ENCODE measurements at places on chromosomes 2 and 18.
A peak's percentile ranks its signal among the peaks of the same experiment; 100 is the strongest.

GRCh38 chr2:63861220-63861822 is 19.6 kb downstream of the UGP2 start:
- peak; percentile 20 for DNase-seq

DNA sequence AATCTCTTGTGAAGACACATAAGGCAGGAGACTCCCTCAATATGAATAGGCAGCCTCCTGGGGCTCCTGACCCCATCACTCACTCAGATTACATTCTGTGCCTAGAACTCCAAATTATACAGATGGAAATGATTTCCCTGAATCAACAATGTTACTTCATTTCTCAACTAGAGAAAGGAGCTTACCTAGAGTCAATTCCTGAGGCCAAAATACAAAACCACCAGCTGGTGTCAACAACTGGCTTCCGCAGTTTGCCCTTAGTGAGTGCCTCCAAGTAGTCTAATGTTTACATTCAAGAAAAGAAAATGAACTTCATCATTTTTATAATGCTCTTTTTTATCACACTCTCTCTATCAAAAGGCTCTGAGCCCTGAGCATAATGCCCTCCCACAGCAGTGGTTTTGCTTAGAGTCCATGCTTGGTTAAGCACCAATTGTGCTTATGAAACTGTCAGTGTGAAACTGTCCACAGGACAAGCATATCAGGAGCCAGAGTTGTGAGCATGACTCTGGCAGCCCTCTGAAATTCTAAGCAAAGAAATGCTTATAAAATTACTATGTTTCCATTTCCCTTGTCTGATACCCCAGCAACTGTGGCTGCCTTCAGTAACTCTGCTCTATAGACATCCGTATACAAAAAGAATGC is 305.7 kb upstream of the PKDCC start:
- no peak for DNase-seq

DNA sequence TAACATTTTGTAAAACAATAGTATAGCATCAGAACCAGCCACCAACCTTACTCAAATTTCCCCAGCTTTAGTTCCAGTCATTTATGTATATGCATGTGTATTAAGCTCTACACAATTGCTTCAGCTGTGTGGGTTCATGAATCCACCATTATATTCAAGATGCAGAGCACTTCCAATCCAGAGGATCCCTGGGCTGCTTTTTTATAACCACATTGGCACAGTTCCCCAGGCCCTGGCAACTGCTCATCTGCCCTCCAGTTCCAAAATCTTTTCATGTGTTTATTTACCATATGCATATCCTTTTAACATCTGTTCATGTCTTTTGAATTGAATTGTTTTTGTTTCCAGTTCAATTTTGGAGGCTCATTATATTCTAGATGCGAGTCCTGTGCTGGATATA is 482.9 kb upstream of the HS6ST1 start:
- DNase-seq = no peak

DNA sequence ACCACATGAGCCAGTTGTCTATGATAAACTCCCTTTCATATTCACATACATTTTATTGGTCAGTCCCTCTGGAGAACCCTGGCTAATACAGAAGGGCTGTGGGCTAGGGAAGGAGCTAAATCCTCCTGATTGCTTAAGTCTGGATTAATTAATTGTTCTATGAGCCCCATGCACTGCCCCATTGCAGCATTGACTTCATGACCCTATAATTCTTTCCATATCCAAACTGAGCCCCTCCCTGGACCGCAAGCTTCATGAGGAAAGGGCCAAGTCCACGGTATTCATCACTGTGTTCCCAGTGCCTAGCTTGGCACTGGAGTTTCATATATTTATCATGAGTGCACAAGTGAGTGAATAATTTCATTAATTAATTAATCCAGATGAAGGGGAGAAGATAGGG is 124.0 kb downstream of the MBD2 start:
- DNase-seq = no peak

- no peak for DNase-seq
Measured at GRCh38 chr2:210681491-210681890, 125.1 kb downstream of the CPS1 start.

DNA sequence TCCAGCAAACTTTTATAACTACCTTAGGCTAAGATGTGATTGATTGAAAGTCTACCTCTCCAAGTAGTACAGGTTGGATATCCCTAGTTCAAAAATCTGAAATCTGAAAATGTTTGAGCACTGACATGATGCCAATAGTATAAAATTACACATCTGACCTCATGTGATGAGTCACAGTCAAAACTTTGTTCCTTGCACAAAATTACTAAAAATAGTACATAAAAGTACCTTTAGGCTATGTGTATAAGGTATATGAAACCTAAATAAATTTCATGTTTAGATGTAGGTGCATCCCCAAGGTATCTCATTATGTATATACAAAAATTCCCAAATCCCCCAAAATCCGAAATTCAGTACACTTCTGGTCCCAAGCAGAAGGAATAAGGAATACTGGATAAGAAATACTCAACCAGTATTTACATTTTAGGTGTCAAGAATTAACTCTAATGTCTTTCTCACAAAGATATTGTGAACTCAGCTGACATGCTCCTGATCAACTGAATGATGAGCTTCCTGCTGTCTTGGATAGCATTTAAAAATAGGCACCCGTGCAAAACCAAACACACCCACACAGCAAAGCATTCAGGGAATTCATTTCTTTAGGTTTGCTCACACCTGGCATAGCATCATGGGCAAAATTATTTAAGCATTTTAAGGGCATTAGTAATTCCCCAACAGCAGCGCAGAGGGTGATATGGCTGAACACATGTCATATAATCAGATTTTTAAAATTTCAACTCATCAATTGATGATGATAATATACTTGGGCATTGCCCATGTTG is 497.4 kb upstream of the MEIS1 start:
- no peak for DNase-seq

DNA sequence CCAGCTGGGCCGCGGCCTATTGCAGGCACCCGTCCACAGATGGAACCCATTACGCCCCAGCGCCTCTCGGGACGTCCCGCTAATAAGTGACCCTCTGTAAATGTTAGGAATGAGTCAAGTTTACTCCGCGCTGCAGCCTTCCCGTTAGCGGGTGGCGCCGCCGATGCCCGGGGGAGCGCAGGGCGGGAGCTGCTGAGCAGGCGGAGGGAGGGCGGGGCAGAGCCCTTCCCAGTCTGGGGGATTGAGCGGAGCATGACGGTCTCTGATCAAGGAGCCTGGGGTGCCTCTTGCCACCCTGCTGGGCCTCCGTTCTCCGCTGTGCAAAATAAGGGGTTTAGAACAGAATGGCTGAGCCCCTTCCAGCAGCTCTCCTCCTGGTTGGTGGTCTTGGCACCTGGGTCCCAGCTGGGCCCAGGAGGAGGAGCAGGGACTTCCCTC is 10.5 kb downstream of the CROCC2 start:
- DNase-seq = peak; percentile 95

DNA sequence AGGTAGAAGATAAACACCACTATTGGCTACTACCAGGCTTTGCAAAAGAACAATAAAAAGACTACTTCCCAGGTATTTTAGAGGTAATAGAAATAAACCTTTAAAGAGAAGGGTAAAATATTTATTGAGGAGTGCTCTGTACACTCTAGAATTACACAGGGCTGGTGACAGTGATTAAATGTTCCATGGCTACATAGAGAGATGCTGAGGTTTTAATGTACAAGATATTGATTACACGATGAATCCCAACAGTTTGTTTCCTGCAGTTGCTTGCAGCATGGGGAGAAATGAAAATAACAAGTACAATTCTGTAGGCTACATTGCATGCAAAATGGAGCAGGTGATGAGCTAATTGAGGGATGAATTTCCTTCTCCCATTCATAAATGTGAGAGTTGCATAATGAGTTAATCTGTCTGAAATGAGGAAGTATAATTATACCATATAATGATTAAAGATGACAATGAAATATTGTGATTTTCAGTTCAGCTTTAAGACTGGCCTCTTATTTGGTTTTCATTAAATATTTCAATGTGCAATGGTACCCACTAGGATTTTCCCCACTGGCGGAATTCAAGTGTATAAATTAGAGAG is 266.1 kb downstream of the SOCS6 start:
- DNase-seq = no peak

DNA sequence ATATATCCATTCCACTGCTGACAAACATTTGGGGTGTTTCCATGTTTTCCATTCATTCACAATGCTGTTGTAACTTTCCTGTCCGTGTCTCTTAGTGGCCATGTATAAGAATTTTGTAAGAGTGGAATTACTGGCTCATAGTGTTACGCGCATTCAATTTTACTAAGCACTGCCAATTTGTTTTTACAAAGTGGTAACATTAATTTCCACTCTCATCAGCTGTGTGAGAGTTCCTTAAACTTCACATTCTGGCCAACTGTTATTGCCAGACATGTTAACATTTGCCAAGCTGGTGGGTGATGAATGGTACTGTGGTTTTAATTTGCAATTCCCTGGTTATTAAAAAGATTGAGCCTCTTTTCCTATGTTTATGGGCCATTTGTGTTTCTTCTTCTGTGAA is 134.2 kb downstream of the DTNB start:
- DNase-seq = no peak

DNA sequence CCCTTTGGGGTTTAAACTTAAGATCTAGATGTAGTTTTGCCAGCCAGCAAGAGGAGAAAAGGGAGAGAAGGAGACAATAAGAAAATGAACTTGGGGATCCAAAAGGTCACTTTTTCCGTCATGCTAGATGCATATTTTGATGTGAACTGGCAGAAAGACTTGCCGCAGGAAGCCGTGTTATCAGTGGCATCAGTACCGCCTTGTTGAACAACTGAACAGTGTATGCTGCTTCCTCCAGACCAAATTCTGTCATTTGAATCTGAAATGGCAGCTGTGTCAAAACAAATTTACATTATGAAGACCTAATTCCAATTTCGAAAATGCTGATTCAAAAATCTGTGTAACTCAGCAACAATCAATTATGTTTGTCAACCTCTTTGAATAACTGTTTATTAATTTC is 42.1 kb downstream of the TMEM200C start:
- no peak for DNase-seq

DNA sequence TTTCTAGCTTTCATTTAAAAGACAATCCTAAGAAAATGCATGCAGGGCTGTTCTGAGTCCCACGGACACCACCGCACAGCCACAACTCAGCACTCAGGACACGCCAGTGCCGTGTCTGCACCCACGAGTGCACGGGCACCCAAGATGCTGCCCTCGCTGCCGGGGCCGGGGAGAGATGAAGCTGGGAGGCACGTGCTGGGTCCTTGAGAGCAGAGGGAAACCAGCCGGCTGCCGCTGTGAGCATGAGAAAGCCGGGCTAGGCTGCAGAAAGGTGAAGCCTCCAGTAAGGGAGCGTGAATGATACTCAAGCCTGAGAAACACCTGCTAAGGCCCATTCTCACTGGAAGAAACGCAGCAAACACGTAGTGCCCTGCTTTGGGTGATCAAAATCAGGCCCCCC is 4.8 kb downstream of the COPS9 start:
- DNase-seq = no peak

- DNase-seq = no peak
Measured at GRCh38 chr2:99398303-99398702, 61.1 kb downstream of the EIF5B start.

DNA sequence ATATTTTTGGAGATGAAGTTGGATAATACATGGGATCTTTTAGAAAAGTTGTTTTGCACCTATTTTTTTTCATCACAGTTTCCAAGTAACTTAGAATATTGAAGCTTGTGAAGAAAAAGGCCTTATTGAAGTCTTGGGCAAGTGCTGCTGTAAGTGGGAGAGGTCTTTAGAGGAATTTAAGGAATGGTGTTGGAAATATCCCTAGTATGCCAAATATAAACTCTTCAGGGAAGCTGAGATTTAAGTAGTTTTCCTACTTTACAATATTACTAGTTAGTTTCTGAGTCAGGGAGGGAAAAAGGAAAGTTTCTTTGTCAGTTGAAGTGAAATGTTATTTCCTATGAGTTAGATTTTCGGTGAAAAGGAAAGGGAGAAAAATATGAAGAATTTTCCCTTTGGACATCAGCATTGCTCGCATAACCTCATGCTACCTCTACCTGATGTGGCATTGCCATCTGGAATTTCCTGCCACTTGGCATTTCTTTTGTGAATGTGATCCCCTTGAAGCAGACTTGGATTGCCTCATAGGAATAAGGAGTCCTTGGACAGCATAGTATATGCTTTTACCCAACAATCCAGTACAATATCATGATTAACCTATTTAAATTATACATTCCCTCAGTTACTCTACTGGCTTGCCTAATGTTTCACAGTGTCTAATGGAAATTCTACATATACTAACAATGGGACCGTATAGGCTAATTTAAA is 12.1 kb downstream of the PLEKHH2 start:
- no peak for DNase-seq

DNA sequence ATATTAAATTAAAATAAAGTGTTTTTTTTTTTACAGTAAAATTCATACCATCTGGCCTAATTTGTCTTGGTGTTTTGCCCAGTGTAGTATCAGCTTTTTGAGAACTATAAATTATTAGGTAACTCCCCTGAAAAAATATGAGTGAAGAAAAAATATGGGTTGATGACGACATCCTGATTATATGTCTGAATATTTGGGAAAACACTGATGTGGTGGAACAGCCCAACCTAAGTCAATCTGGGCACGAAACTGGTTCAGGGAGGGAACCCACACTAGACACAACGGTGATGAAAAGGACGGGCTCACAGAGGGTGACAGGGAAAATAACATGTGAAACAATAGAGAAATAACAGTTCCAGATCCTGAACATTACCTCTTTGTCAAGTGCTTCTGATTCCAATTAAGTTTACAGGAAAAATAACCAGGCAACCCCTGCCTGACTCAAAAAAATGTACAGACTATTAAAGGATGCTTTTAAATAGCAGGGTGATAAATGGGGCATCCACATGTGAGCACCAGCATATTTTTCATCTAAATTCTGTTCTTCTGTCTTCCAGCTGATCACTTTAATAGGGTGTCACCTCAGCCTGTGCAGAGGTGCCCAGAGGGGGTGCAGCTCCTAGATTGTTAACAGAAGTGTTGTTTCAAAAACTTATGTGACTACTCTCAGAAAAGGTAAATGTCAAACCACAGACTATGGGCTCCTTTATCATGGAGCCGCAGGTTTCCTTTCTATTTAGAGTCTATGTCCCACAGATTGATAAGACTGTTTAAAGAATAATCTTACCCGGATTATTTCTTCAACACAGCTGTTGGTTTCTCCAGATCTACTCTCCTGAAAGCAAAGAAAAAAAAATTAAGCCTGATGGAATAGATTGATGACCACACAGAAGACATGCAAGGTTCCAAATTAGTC is 305.4 kb downstream of the AFF3 start:
- DNase-seq = no peak

- DNase-seq = peak; percentile 67
Measured at GRCh38 chr2:100819370-100820272, at the start of gene NPAS2. Gene NPAS2, plus strand, starts transcription at chr2:100820139. Its CDS starts 84,616 bp downstream, at chr2:100904755.

- DNase-seq = no peak
Measured at GRCh38 chr18:79873449-79874110, 75.8 kb downstream of the KCNG2 start.

DNA sequence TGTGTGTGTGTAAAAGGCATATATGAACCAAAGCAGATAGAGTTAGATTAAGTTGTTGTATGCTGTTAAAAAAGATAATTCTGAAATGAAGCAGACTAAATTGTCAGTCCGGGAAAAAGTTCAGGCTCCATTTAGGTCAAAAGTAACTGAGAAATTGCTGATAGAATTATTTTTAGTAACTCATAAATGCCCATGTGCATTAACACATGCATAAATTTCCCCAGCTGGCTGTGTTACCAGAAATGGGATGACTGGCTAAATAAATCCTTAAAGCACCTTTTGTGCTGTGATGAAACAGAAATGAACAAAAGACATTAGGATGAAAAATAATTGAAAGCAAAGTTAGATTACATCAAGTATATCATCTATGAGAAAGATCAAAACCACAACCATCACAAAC is 111.3 kb downstream of the NYAP2 start:
- DNase-seq = no peak
